Left ventricle myocardium inferior (tissue), 1 donor: ENCODE measurements at places on chromosomes 4 and X.

DNA sequence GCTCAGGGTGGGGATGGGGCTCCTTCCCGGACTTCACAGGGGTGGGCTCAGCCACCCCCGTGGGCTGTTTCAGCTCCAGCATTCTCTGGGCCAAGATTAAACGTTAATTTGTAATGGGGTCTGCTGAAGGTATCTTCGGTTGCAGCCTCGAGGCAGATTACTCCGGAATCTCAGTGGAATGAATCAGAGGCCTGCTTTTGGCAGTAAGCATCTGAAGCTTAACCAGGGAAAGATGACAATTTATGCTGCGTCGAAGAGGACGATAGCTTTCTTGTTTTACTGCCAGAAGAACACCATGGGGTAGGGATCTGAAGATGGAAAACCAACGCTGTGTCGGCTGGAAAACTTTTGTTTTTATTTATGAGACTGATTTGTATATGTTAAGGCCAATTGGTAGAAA, 129.2 kb upstream of the MSX1 start:
- no peak for DNase-seq

GRCh38 chr4:149353241-149353640, 462.4 kb downstream of the IQCM start:
- no peak for DNase-seq

- DNase-seq, result no peak
Observed at GRCh38 chr4:116343809-116344208, 741.6 kb downstream of the TRAM1L1 start.

DNA sequence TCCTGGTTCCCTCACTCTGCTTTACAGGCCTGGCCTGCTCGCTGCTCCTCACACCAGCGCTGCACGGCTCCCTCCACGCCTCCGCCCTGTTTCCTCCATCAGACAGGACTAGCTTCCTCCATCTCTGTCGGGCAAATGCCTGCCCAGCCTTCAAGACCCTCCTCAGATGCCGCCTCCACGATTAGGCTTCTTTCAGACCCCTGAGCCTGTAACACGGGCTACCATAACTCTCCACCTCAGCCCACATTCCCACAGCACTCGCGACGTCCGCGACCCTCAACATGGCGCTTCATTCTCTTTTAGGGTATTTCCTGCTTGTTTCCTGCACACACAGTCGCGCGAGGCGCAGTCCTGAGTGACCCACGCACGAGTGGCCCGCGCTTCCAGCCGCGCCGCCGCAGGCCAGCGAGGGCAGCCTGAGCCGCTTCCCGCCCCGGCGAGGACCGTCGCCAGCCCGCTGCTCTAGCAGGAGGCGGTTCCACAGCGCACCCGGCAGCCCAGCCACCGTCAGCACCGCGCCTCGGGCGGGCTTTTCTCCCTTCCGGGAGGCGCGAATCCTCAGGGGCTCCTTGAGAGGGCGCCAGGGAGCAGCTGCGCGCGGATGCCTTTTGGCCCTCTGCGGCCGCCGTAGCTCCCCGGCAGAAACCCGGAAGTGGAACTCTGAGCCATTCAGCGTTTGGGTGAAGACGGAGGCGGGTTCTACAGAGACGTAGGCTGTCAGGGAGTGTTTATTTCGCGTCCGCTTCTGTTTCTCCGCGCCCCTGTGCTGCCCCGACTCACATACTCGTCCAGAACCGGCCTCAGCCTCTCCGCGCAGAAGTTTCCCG, at the start of gene FRG1:
FRG1 (plus strand) TSS at position 695 of the 827 bp plus-strand sequence. CDS start 138 bp downstream, outside the sequence.
- DNase-seq, result peak; percentile 97

DNA sequence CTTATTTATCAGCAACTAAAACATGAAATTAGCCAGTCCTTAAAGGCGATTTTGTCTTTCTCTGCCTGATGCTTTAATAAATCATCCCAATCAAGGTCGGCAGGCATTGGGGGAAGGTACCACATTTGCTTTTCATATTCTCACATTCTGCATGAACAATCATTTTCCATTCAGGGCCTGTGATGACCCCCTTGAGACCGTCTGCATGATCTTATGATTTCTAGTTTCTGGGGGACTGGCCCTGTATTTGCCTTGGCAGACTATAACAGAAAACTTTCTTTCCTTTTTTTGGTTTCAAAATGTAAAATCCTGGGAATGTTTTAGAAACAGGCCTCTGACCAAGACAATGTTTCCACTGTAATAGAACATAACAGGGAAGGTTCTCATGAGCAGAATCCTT, 296.8 kb downstream of the IDS start:
- DNase-seq, result no peak

DNA sequence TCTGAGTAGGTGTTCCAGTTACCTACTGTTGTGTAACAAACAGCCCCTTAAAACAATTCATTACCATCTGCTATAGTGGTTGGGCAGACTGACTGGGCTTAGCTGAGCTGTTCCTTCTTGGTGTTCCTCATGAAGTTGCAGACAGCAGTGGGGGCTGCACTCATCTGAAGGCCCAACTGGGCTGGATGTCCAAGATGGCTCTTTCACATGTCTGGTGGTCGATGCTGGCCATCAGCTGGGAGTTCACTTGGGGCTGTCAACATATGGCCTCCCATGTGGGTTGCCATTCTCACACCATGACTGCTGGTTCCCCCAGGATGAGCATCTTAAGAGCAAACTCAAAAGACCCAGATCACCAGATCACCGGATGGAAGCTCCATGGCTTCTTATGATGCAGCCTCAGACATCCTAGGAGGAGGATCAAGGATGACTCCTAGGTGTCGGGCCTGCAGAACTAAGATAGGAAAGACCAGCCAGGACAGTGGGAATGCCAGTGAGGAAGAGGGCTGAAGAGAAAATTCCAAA, 34.3 kb upstream of the PPP2R2C start:
- no peak for DNase-seq

GRCh38 chr4:2954358-2955185, 8.6 kb downstream of the NOP14 start:
- no peak for DNase-seq

GRCh38 chr4:99300934-99301333, 10.1 kb upstream of the ADH1A start:
- DNase-seq, result peak; percentile 77

GRCh38 chrX:12611471-12611870, 179.7 kb upstream of the PRPS2 start:
- no peak for DNase-seq

DNA sequence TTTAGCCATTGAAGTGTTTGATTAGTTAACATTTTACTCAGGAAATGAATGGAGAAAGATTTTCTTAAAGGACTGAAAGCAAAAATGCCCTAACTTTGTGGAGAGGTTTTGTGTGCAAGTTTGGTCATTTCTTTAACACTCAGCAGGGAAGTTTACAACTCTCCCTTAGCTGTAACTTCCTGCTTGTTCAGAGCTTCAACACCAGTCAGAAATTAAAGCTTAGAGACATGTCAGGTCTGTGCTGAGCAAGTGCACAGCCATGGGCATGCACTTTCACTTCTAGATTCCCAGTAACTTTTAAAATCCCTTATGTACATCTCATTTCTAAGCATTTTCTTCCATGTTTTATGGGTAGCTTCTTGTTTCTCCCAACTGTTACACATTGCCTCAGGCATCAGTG, 326.0 kb downstream of the ACTRT1 start:
- DNase-seq, result no peak

- no peak for DNase-seq
Observed at GRCh38 chrX:29872831-29873230, 342.5 kb upstream of the MAGEB2 start.

DNA sequence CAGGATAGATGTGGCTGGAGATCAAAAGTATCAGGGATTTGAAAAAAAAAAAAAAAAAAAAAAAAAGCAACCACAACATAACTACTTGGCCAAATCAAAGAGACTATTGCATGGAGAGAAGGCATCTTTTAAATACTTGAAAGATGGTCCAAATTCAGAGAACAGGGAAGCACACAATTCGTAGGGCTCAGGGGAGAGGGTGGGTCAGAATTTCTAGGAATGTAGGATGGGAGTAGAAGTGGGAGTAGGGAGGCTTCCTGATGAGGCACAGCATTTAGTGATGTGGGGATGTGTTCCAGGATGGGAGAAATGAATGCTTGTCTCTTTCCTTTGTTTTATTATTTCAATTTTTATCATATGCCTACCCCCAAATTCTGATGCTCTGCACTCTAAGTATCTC, 36.3 kb downstream of the RTL3 start:
- no peak for DNase-seq

- DNase-seq, result no peak
Observed at GRCh38 chrX:2784026-2784425, 32.2 kb downstream of the XG start.

GRCh38 chrX:153687121-153688039, at the start of gene SLC6A8:
Gene SLC6A8, plus strand, starts transcription at chrX:153687926. Its CDS starts 649 bp downstream, at chrX:153688575.
- DNase-seq, result peak; percentile 78

DNA sequence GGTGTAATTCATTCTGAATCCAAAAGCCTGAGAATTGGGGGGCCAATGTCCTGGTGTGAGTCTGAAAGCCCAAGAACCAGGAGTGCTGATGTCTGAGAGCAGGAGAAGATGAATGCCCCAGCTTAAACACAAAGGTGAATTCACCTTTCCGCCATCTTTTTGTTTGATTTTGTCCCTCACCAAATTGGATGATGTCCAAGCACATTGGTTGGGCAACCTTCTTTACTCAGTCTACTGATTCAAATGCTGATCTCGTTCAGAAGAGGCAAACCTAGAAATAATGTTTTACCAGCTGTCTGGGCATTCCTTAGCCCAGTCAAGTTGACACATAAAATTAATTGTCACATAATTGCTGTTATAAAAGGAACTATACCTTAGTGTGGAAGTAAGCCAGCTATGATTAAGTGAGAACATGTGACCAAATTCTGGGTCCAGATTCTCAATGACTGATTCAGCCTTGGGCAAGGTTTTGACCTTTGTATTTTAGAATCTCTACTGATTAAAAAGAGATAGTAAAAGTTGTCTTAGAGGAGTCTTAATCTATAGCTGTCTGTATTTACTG, 34.5 kb upstream of the SLC4A4 start:
- DNase-seq, result no peak

- DNase-seq, result no peak
Observed at GRCh38 chr4:78517050-78517652, 34.4 kb upstream of the ANXA3 start.

DNA sequence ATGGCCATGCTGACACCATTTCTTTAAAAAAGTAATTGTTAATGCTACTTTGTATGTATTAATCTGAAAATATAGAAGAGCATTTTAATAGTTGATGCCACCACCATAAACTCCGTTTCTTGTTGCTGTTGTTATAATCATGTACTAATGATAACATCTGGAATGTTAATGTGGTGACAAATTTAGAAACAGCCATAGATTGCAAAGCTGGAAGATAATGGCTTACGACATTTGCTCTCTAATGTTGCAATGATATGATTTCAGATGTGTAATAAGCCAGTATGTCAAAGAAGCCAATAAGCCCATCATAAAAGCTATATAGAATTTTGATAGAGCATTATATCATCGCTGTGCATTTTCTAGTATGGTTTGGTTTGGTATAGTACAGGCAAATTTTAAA, 579.4 kb upstream of the ZFP42 start:
- no peak for DNase-seq

DNA sequence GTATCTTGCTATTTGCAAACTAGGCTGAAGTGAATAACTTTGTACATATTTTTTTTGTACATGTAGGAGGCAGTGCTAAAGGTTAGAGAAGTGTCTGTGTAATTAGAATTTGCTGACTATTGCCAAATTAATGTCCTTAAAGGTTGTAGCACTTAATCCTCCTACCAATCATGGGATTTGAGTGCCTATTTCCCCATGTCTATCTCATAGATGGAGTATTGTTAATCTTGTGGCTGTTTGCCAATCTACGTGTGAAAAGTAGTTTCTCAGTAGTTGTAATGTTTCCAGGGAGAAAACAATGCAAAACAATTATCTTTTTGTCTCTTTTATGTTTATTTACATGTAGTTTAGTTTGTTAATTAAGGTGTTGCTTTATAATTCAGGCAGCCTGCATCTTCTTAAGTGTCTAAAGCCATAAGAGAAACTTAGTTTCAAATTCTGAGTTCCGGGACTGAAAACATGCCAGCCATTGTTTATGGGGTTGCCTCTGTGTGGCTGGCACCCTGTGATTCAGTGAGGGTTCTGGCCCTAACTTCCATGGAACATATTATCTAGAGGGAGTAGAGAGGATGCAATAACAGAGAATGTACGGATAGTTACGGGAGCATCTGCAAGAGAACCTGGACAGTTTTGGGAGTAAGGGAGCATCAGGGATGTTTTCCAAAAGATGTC, 142.4 kb downstream of the KLHL8 start:
- DNase-seq, result no peak

DNA sequence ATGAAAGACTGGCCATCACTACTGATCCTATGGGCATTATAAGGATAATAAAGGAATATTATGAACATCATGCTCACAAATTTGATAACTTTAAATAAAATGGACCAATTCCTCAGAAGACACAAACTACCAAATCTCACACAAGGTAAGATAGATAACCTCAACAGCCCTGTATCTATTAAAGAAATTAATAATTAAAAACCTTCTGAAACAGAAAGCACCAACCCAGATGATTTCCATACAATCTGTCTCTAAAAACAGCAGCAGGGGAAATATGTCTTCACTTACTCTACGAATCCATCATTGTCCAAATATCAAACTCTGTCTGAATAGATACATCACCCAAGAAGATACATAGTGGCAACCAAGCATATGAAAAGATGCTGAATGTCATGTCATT, 55.2 kb downstream of the LCORL start:
- no peak for DNase-seq

- DNase-seq, result no peak
Observed at GRCh38 chr4:173642509-173642908, 112.5 kb upstream of the HAND2 start.

DNA sequence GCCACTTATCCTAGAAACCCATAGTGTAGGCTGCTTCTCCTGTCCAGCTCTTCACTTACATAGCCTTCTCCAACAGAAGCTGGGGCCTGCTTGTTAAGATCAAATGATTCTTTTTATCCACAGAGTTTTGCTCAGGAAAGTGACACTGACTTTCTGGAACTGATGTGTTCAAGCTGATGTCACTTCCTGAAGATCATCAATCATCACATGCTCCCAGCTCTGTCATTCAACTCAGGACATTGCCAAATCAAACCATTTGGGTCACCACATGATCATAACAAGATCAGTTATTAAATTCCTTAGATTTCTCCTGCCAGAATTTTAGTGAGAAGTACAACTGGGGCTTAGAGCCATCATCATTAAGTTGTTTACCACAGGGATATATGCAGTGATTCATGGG, 39.4 kb downstream of the GLRA3 start:
- DNase-seq, result no peak

GRCh38 chr4:4819213-4819606, 40.3 kb upstream of the MSX1 start:
- DNase-seq, result no peak
